ENCODE measurements at places on chromosomes 6 and 20.

DNA sequence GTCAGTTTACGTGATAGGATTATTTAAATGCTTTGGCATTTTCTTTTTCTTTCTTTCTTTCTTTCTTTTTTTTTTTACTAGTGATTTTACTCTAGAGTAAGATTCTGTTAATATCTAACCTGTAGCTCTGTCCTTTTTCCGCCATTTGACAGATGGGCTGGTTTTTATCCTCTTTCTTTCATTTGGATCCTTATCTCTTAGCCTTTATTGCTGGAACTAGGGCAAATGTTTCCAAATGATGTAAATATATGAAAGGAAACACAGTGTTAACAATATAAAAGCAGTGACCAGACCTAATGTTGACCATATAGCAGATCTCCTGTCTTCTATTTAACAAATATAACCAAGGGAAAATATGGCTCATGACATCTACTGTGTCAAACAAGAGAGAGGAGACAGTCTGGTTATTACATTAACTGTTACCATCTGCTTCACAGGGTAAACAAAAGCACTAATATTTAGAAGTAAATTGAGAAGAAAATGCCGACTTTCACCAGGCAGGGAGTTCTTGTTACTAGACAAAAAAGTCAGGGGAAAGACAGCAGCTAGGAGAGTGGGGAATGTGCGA, 59.8 kb upstream of the GCLC start:
- DNase-seq = no peak

GRCh38 chr20:21944227-21944626, 238.8 kb downstream of the PAX1 start:
- no peak for DNase-seq

DNA sequence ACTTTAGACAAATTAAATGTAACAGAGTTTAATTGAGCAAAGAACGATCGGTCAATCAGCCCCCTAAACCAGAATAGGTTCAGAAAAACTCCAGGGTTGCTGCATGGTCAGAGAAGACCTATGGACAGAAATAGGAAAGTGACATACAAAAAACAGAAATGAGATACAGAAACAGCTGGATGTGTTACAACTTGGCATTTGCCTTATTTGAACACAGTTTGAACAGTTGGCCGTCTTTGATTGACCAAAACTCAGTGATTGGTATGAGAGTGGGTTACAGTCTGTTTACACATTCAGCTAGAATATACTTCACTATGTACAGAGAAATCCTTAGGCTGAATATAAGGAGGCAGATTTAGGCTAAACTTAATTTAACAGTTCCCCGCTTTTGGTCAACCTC, 19.9 kb downstream of the SRSF6 start:
- no peak for DNase-seq

- no peak for DNase-seq
Observed at GRCh38 chr6:156695742-156696141, 81.4 kb upstream of the ARID1B start.

DNA sequence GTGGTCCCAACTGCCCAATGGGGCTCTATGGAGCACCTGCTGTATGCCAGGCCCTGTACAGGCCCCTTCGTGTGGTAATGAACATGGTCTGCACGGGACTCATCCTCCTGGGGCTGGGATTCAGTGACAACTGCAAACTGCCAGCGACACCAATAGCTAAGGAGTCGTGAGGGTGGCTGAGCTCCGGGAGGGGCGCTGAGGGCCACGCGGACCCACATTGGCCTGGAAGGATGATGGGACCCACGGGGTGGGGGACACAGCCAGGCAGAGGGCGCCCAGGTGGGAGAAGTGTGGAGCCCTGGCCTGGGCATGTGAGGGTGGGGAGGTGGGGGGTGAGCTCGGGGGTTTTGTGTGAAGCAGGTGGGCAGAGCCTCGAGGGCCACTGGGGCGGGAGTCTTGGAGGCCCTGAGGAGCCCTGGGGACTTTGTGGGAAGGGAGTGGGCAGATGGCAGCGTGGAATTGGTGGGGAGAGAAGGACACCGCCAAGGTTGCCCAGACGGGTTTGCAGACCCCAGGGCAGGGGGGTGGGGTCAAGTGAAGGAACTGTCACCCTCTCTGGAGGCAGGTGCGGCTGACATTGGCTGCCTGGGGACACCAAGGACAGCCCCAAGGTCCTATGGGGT, 22.5 kb downstream of the GATA5 start:
- no peak for DNase-seq

DNA sequence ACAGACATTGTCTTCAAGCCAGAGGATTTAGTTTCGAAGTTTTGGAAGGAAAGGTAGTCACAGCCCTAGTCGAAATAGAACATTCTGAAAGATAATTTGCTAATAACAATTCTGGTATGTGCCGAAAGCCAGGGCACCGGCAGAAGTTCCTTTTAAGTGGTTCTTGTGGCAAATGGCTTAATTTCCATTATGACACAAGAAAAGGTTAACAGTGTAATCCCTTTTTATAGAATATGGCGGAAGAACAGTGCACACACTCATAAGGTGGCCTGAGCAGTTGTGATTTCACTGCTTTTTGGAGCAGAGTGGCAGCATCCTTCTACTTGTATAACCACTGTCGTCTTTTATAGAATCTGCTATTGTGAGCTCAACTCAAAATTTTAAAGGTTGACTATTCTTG, 152.4 kb downstream of the SASH1 start:
- DNase-seq = no peak

- DNase-seq = no peak
Observed at GRCh38 chr6:82617648-82618047, 254.0 kb downstream of the TPBG start.

- no peak for DNase-seq
Observed at GRCh38 chr6:110352563-110353262, 5.4 kb downstream of the METTL24 start.

DNA sequence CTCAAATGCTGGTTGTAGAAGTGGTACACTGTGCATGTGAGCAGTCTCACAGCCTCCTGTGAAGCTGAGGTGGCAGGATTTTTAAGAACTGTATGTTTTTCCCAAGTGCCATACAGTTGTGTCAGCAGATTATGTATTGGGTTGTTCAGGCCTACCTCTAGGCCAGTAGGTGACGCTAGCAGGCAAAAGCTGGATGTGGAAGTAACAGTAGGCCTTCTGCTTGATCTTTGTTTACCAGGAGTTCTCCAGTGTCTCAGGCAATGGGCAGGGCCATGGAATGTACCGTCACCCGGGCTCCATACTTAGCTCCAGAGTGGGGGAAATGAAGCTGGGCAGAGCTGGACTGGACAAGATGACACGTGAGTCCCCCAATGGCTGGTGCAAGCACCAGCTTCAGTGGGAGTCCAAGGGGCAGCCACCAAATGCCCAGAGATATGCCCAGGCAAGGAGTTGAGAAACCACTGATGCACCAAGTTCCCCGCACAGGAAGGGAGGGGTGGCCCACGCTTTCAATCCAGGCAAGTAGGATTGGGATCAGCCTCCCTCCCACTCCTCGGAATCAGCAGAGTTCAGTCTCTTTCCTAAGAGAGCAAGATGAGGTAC, 289.7 kb downstream of the HTR1B start:
- no peak for DNase-seq

DNA sequence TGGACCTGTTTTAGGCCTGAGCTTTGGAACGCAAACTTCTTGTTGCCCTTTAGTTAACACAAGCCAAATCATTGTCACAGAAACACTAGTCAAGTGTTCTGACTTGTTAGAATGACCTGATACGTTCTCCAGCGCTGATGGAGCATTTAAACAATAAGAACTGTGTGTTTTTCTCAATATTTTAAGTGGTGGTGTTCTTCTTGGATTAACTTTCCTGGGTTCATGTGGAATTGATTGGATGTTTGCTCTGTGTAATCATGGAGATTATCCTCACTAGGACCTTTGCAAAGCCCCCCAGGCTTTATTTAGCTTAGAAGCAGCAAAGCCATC, 1.6 kb downstream of the LRRC1 start:
- DNase-seq = no peak

- DNase-seq = no peak
Observed at GRCh38 chr20:39356908-39357307, 394.8 kb downstream of the DHX35 start.

DNA sequence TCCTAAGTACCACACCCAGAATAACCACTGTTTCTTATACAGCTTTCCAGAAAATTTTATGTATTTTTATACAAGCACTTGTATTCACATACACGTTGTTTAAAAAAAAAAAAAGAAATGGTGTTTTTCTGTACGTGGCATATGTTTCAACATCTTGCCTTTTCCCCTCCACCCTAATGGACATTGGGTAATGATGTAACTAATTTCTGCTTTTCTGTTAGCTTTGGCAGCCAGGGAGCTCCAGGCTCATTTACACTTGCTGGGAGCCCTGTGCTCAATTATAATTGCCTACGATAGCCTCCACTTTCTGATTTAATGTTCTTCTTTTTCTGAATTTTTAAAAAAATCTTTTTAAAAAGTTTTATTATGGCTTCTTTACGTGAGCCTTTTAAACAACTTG, 352.4 kb downstream of the UTRN start:
- no peak for DNase-seq

DNA sequence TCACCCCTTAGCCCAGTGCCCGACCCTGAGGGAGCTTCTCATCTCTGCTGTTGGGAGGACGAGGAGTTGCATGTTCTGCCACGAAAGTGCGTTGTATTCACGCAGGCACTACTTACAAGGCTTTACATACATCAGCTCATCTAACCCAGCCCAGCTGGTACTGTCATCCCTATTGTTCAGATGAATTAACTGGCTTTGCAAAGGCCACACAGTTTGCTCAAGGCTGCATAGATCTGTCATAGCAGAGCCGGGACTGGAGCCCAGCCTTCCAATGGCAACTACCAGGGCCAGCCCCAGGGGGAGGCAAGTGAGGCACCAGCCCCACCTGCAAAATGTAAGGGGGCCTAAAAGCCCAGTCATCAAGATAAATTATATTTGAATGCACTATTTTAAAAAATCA, 257.6 kb downstream of the NFATC2 start:
- DNase-seq = no peak

- peak; percentile 19 for DNase-seq
Observed at GRCh38 chr20:46951840-46952497, 57.3 kb downstream of the EYA2 start.

DNA sequence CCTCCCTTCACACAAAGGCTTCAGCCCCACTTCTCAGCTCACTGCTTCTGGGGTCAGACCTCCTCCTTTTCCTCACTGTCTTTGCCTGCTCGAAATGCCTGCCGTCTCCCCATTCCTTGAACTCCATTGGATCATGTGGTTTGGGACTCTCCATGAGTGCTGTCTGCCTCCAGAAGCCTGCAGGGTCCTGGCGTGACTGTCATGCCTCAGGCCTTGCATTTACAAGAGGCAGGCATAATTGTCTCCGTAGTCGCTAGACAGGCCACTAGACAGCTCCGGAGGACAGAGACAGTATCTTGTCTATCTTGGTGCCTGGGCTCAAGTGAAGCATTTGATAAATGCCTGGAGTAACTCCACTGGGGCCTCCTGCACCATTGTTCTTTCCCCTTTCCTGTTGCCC, 15.3 kb downstream of the PNLDC1 start:
- DNase-seq = no peak

- no peak for DNase-seq
Observed at GRCh38 chr20:48205786-48206185, 420.5 kb upstream of the SULF2 start.

DNA sequence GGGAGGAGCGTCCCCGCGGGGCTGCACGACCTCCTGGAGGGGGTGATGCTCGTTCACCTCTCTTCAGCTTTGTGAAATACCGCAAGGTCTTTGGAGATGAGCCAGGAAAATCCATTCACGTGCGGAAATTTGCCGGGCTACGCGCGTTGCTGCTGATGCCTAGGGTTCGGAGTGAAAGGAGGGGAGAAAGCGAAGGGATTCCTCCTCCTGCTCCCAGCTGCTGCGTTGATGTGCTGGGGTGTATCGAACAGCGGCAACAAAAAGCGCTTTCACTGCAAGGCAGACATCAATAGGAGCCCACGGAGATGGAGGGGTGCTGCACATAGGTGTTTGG, 391 bp upstream of the B3GAT2 start:
- DNase-seq = no peak

- no peak for DNase-seq
Observed at GRCh38 chr6:71414486-71414885, 125.9 kb downstream of the OGFRL1 start.

DNA sequence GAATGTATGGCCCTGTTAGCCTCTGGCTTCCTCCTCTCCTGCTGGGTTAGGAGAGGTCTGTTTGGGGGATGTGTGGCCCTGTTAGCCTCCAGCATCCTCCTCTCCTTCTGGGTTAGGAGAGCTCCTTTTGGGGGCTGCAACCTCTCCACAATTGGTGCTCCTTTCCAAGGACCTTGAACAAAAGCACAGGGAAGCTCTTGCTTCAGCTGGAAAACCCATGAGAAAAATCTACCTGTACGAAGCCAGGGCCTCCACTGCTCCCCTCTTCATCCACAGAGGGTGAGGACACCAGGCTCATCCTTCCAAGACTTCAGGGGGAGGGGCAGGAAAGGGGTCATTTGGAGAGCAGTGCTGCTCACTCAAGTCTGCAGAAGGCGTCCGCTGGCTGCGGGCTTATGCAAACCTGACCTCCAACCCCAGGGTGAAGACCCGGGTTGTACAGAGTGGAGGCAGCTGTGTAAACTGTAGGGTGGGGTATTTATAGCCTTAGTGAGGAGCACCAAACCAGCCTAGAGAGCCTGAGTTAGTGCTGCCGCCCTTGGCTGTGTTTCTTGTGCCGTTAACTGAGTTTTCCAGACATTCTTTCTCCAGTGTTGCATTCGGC, 62.1 kb downstream of the SLC24A3 start:
- DNase-seq = no peak

GRCh38 chr6:108002365-108003221, 44.6 kb upstream of the SEC63 start:
- no peak for DNase-seq

DNA sequence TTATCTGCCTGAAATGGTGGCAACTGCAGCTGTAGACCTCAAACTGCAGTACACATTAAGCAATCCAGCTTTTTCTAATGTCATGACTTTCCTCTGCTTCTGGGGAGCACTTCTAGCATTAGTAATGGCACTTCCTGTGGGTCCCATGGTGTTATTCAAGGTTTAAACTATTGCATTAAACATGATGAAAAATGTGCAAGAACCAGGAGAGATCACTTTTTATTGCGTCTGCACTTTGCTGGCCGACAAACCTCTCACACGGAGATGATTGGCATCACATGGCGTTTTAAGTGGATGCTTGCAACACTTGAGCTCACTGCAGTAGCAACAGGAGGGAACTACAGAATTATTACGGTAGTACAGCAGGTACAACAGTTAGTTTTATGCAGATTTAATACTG, 148.4 kb downstream of the HIVEP2 start:
- DNase-seq = no peak

- DNase-seq = peak; percentile 53
Observed at GRCh38 chr6:27592481-27593199, 119.7 kb upstream of the ZNF184 start.

DNA sequence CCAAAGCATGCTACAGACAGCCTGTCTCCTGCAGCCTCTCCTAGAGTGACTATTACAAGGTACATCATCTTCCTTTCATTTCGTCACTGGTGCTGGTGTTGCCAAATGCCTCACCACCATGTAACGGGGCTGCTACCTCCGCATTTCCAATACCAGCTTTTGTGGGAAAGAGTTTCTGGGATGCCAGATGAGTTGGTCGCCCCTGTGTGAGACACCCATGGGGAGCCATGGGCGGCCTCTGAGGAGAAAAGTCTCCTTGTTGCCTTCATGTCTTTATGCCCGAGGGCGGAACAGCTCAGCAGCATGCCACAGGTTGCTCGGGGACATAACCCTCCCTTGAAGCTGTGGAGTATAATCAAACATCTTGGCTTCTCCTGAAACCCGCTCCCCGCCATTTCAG, 169.6 kb downstream of the THBS2 start:
- no peak for DNase-seq
